ENCODE measurements at places on chromosomes 2 and 18.

DNA sequence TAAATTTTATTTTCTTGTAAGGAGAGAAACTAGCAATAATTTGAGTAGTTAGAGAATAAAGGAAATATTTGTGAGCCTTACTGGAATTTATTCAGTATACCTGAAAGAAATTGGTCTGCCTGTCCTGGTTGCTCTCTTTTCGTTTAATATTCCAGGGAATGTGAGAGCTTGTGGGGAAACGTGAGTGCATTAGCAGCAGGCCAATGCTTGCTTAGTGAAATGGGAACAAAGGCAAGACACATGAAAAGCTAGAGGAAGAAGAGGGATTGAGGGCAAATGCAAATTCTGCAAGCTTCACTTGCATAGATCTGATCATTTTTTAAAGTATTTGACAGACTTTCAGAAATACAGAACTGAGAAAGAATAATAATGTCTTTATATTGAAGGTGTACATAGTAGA, 111.0 kb downstream of the ERBB4 start:
- DNase-seq, result no peak

DNA sequence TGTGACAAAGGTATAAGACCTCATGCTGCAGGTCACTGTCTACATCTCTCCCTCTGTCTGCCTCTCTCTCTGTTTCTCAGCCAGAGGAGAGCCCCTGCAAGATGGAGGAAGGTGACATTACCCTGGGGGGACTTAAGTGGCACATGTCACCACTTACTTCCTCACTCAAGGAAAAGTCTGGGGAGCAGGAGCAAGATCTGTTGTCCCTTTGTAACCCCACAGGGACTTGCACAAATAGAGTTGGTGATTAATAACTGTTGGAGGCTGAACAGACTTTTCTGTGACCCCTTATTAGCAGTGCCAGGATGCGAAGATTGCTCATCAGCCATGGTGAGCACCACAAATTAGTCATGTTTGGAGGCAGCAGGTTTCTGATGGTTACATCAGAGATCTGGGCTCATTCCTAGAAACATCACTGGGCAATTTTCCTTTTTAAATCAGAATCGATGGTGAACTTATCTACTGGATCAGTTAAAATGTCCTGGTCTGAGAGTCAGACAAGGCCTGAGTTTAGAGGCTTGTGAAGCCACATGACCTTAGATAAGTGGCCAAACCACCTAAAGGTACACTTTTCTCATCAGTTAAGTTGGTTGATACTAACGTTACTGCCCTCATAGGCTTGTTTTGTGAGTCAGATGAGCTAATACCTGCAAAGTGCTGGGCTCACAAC, 81.2 kb upstream of the LTBP1 start:
- no peak for DNase-seq

DNA sequence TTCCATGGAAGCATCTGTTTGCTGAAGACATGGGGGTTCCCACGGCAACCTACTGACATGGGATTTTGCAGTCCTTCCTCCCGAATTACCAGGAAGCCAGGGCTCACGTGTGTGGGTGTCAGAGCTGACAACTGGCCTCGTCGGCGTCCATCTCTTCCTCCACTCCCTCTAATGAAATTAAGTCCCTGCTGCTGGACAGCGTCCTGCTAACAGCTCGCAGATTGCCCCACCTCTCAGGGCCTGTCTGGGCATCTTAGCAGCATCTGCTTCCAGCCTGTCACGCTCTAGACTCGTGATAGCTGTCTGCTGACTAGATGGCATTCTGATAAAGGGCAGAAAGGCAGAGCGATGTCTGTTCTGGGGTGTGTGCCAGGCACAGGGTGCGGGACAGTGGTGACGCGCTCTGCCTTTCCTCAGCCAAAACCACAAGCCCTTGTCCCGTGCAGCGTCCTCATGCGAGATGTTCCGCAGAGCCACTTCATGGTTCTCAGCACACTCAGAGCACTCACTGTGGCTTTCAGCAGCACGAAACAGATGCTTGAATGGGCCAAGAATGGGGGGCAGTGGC, 161.1 kb downstream of the ARL4C start:
- DNase-seq, result no peak

DNA sequence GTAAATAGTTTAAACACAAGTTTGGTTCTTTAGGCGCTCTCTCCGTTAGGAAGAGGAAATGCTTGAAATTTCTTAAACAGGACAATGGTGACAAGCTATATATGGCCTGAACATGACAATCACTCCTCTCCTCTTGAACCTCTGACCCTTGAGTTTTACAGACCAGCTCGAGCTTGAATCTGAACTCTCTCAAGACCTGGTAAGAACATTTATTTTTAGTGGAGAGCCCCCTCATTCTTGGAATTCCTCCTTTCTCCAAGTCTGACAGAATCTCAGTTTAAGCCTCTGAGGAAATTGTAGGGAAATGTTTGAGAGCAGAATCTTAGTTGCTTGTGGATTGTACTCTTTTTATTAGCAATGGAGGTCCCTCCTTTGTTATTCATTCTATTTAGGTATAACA, 1293.6 kb upstream of the ZEB2 start:
- DNase-seq, result no peak

DNA sequence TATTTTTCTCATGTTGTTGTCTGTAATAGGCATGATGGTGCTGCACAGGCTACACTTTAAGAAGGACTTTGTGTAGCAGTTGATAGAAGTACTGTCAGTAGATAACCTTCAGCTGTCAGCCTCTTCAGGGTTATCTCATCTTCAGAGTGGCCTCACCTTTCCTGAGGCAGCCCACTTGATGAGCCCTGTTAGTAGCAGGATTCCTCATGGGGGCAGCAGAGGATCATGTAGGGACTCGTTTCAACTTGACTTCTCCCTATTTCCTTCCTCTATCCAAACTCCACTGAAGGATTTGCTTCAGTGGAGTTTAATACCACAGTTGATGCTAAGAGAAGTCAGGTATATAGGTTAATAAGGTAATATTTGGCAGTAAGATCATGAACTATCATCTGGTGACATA, 530.3 kb upstream of the FSIP2 start:
- DNase-seq, result peak; percentile 39

DNA sequence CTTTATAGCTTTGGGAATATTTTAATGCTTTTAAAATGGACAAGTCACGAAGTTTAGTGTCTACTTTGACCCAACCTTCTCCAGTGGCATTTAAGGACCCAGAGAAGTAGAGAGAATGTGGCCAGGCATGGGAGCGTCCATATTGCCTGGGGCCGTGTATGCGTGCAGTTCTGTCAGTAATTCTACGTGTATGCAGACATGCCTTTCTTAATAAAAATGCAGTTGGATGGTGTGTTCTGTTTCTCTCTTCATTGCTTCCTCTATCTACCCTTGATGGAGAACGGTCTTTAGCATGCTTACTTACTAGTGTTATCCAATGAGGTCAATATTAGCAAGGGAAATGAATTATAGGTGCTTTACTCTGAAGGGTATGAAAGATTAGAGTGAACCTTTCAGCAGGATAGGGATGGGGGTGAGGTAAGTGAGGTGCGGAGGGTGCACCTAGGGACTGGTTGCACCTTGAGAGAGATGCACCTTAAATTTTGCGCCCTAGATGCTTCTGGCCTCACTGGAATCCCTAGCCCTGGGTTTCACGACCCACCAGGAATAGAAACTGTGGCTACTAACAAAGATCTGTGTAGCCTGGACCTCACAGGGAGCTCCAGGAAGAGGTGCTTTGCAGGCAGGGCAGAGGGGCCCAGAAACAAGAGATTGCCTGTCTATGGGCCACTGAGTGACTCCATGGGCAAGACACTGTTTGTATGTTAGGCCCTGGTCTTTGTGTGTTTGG, 194.3 kb downstream of the MYCN start:
- DNase-seq, result no peak

GRCh38 chr2:11377928-11378545, 33.6 kb upstream of the ROCK2 start:
- peak; percentile 11 for DNase-seq

- DNase-seq, result no peak
Observed at GRCh38 chr18:10590412-10590811, 64.6 kb downstream of the NAPG start.

DNA sequence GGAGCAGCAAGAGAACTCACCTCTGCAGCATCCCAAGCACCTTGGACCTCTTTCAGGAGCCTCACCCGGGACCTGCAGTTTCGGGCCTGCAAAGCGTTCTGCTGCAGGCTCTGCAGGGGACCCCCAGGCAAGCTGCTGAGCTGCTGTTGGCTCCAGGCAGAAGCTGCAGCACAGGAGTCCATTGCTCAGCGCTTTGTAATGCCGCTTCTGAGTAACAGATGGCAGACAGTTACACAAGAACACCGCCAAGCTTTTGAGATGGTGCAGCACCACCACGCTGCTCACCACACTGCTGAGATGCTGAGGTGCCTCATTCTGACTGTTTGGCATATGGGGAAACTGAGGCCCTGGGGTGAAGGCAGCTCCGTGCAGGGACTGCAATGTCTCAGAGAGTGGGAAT, 1.9 kb upstream of the GALNT14 start:
- DNase-seq, result no peak

GRCh38 chr2:191699341-191699945, 21.5 kb downstream of the NABP1 start:
- no peak for DNase-seq

DNA sequence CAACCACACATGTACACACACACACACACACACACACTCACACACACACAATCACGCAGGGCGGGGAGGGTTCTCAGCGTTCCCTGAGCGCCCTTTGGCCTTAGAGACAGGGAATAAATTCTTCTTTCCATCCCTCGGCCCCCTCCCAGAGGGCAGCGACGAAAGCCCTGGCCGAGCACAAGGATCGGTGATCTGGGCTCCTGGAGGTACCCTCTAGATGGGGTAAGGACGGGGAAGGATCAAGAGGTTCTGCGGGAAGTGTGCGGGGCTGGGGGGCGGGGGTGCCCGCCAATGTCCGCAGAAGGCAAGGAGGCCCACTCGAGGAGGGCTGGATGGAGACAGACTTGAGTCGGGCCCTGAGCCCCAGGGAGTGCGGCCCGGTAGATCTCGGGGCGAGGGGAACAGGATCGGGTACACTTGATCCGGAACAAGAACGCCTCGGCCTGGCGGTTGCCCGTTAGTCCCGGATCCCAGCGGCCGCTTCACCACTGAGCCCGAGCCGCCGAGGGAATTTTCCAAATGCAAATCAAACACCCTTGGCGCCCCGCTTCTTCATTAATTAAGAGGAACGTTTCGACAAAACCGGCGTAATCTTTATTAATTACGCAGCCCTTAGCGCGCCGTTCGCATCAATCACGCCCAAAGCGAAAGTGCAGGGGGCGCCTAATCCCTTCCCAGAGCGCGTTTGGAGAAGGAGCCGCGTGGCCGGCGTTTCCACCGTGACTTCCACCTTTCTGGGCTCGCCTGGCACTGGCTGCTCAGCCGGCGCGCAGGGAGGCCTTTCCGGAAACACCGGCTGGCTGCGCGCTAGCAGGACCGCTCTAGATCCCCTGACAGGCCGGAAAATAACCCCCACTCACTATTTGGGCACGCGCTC, 7.0 kb upstream of the PAX3 start:
- DNase-seq, result no peak

GRCh38 chr2:72112981-72113846, 34.4 kb downstream of the CYP26B1 start:
- no peak for DNase-seq

- DNase-seq, result peak; percentile 32
Observed at GRCh38 chr2:64062840-64063239, 43.6 kb upstream of the VPS54 start.

GRCh38 chr18:63762518-63762917, 12.7 kb upstream of the SERPINB7 start:
- no peak for DNase-seq

GRCh38 chr2:132568656-132569055, 101.3 kb downstream of the LYPD1 start:
- no peak for DNase-seq

- no peak for DNase-seq
Observed at GRCh38 chr2:73776869-73777519, 2.9 kb downstream of the DUSP11 start.

DNA sequence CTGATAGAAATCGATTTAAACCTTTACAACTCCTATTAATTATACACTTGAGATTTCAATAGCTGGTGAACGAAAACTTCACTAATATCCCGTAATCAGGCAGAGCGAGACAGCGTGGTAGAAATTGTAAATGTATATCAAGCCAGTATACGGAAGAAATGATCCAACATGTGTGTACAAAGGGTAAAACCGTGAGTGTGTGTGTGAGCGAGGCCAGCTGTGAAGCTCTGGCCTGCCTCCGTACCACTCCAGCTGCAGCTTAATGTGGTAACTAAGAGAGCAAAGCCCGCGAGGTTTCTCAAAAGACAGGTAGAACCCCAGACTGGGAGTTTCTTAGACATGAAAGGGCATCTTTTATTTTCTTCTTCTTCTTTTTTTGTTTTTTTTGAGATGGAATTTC, 52.3 kb upstream of the ZNF516 start:
- no peak for DNase-seq

DNA sequence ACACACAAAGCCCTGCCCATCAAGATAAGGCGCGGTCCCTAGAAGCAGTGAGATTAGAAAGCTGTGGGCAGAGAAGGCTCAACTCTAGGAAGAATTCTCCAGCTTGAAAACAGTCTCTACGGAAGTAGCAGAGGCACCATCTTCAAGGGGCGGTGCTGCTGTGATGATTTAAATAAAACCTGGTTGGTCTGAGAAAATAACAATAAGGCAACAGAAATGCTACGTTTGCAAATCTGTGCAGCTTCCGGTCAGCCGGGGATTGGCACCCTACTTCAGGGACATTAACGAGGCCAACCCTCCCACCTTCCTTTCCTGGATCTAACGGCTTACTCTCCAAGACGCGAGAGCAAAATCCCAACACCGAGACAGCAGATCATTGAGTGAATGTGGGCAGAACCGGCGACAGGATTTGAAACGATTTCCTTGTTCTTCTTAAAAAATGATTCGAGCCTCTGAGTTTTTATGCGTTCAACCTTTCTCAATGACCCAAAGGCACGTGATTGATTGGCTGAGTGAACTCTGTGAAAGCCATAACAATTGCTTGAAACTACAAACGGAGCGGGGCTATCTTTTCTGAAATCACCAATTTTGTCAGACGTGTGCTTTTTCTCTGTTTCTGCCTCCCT, 93.7 kb upstream of the ZNF516 start:
- DNase-seq, result no peak

- no peak for DNase-seq
Observed at GRCh38 chr18:58276789-58277739, 233.0 kb downstream of the NEDD4L start.

DNA sequence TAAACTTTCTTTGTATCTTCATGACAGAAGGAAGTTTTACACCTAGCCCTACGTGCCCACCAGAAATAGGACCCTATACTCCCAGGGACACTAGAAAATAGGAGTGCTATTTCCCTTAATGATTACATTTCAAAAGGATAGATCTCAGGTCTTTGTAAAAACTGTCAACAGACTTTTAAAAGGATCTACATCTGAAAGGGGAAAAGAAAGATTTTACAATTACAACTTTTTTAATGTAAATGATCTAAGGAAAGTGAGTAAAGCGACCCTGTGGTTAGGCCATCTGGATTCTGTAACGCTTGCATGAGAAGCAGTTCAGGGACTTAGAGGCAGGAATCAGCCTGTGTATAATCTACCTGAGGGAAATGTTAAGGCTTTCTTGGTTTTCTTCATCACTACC, 431.8 kb upstream of the MC4R start:
- no peak for DNase-seq

DNA sequence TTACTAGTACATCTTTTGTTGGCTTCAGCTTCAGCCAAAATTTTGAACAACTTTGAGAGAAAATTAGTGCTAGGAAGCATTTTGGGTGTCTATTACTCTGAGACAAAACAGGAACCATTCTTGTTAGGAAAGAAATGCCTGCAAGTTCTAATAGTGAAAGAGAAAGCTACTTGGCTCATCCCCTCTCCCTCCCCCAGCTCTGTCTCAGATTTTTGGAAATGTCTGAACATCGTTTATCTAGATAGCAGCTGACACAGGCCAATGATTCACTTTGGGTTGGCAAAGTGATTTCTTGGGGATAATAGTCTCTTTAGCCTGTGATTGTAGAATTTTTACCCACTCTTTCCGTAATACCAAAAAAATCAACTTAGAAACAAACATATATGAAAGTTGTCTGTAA, 42.3 kb upstream of the PTPRM start:
- DNase-seq, result no peak
